COR-L47 (cell line): ENCODE measurements at places on chromosomes 2 and 18.

- no peak for DNase-seq
Observed at GRCh38 chr2:237391140-237391539, 22.8 kb downstream of the COL6A3 start.

- DNase-seq = peak; percentile 66
Observed at GRCh38 chr18:21391074-21391673, 149.1 kb downstream of the GREB1L start.

GRCh38 chr18:25604894-25605597, 253.1 kb upstream of the ZNF521 start:
- DNase-seq = no peak

- DNase-seq = no peak
Observed at GRCh38 chr2:235011607-235011928, 59.8 kb downstream of the SH3BP4 start.

- DNase-seq = no peak
Observed at GRCh38 chr2:42028571-42029148, 19.2 kb upstream of the PKDCC start.

DNA sequence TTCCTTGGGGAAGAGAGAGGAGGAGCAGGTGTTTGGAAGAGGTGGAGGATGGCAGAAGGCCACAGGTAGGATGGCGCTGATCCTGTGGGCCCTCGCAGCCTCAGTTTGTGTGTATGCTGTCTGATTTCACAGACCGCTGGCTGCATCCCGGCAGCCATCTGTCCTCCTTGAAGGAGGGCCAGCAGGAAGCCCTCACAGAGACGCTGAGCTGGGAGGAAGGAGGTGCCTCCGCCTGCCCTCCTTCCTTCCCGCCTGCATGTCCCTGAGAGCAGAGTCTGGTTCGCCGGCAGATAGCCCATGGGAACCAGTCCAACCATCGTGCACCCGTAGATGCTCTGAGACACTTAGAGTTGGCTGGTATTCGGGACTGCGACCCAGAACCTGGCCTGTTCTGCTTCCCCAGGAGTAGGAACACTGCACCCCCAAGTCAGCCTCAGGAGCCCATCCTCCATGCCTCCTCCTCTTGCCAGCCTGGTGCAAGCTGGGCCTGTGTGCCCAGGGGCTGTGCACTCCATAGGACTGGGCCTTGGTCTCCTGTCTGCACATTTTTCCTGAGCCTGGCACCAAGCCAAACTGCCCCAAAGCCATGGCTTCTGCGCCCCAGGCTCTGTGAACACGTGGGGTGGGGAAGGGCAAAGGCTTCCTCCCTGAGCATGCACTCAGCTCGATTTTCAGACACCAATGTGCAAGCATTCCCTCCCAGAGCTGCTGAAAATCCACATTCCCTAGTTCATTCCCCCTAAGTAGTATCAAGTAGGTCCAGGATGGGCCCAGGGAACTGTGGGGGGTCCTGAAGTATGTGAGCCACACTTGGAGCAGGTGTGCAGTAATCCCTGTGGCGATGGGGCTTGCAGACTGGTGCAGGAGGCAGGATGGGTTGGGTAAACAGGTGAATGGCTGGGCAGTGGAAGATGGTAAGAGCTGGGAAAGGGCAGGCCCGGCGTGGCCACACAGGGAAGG, 115.6 kb downstream of the SEPTIN10 start:
- DNase-seq = no peak

- DNase-seq = no peak
Observed at GRCh38 chr2:142180820-142181533, 50.2 kb upstream of the LRP1B start.
